ENCODE measurements at places on chromosomes 6 and 20.

DNA sequence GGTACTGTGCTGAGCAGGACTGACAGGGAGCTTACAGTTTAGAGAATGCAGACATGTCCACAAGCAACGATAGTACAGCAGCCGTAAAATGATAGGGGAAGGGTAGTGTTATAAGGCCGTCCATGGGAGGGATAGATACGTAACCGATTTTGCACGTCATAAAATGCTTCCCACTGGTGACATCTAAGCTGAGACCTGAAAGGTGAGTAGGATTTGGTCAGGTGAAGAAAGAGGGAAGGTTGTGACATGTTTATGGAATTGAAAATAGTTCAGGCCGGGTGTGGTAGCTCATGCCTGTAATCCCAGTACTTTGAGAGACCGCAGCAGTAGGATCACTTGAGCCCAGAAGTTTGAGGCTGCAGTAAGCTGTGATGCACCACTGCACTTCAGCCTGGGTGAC lies 25.6 kb downstream of the SNX9 start:
- DNase-seq = no peak

- DNase-seq = no peak
Measured at GRCh38 chr6:87197547-87197946, 42.2 kb downstream of the ZNF292 start.

DNA sequence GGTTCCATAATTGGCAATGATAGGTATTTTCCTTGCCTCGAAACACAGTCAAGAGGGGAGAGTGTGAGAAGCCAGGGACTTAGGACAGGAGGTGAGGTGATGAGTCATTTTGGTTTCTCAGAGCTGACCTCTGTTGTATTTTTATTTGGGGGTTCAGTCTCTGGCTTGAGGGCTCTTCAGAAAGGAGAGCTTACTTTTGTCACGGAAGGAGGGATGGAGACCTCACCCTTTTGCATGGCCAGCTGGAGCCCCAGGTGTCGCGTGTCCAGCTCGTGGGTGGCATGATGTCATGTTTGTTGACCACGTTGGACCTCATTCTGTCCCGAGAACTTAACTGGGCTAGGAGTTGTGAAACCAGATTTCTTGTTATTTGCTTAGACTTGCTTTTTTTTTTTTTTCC lies 293.9 kb downstream of the QKI start:
- no peak for DNase-seq

DNA sequence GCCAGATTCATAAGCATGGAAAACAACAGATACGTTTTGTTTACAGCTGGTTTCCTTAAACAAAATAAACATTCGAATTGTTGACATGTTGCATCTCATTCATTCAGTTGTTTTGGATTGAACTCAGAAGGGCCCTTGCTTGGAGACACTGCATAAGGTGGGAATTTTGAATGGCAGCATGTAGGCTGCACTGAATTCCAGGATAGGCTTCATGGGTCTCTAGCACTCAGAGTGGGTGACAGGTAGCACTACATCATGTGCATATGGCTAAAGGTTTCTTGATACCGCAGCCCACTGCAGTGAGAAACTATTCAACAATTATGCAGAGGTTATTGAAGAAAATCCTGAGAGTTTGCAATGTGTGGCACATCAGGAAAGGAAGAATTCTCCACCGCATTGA lies 1.6 kb downstream of the BEND6 start:
- no peak for DNase-seq

DNA sequence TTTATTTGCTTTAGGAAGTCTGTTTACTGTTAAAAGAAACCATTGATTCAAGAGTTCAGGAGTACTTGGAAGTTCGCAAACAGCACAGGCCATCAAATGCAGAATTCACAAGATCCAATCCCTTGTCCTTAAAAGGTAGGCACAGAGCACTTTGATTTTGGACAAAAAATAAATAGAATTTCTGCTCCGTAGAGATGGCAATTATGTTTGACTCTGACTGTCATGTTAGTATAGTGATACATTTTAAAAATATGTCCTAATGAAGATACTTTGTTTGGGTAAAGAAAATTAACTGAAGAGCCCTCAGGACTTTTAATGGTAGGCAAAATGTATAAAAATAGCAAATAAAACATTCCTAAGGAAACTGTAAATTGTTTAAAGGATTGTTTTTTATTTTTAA lies 113.1 kb downstream of the JAG1 start:
- DNase-seq = no peak

GRCh38 chr6:140319209-140319608 lies 944.8 kb upstream of the CITED2 start:
- DNase-seq = peak; percentile 7

DNA sequence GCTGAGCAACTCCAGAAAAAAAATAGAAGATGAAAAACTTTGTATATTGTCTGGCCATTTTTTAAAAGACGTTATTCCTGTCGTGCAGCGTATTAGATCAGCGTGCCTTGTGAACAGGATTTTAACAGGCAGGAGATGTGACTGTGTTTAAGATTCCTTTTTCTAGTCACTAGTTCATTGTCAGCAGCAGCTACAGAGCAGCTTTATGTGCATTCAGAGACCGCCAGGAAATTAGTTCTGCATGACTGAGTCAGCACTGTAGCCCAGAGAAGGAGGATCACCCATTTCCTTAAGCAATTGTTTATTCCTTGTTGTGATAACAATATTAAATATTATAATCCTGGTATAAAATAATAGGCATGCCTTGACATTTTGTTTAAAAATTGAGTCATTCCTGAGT lies 75.4 kb upstream of the ADGRB3 start:
- DNase-seq = no peak

- no peak for DNase-seq
Measured at GRCh38 chr6:1387876-1388629, 1.3 kb upstream of the FOXF2 start.

DNA sequence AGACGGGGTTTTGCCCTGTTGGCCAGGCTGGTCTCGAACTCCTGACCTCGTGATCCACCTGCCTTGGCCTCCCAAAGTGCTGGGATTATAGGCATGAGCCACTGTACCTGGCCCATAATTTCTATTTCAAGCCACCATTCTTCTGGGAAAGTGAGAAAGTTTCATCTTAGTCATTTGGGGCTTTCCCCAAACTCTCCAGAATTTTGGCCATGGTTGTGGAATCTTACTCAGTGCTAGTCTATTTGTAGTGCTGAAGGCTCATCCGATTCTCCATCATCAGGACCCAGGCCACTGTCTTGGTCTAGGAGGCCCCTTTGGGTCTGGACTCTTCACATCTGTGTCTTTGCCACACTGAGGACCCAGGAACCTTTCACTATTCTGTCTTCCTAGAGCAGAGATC lies 164.9 kb downstream of the EYA2 start:
- no peak for DNase-seq

DNA sequence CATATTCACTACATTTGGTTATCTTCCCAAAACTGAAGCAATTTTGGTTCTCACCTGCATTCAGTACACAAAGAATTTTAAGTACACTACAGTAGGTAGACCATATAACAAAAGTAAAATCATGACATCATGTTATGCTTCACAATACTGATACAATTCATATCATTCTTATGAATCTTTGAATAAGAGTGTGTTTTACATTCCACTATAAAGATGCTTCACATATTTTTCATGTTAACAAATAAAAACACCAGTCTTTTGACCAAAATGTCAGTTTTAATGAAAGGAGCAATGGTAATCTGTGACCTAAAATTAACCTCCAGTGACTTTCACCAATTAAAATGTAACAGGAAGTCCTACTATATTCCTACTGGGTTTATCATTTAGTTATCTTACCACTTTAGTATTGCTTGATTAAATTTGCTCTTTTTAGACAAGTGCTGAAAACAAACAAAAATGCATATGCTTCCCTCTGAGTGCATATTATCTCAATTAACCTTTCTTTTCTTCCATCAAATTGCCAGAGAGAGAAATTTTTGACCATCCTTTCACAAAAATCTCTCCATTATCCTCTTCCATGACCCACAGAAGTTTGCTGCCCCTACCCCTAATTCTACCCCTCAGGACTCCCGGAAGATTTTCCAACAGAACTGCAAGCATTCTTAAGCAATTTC lies 49.3 kb downstream of the PHIP start:
- no peak for DNase-seq

DNA sequence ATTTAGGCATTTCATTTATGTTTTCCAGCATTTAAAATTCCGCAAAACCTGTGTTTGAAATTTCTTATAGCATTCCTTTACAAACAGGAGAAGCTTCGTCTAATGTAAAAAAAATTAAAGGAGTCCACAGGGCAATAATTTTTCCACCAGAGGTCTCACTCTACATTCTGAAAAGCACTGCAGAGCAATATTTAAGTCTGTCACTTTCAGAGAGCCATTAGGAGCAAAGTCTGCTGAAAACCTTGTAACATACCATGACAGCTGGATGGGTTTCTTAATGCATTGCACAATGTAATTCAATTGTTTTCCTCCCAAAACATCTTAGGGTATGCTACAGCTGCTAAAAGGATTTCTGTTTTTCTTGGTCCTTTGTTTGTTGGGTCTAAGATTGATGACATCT lies 18.0 kb downstream of the BAG2 start:
- DNase-seq = no peak

GRCh38 chr20:62872184-62872847 lies 10.7 kb upstream of the TCFL5 start:
- no peak for DNase-seq

DNA sequence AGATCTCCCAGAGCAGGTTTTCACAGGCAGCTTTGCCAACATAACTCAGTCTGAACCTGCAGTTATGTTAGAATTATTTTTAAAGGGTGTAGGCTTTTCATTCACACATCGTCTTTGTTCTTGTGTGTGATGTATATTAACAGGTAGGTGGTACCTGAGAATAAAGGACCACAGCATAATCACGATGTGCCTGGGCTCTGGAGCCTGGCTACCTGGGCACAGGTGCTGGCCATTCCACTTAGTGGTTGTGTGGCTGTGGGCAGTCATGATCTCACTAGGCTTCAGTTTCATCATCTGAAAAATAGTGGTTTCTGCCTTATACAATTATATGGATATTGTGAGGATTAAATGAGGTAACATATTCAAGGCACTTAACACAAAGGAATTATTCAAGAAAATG lies 6.4 kb downstream of the CD109 start:
- no peak for DNase-seq

DNA sequence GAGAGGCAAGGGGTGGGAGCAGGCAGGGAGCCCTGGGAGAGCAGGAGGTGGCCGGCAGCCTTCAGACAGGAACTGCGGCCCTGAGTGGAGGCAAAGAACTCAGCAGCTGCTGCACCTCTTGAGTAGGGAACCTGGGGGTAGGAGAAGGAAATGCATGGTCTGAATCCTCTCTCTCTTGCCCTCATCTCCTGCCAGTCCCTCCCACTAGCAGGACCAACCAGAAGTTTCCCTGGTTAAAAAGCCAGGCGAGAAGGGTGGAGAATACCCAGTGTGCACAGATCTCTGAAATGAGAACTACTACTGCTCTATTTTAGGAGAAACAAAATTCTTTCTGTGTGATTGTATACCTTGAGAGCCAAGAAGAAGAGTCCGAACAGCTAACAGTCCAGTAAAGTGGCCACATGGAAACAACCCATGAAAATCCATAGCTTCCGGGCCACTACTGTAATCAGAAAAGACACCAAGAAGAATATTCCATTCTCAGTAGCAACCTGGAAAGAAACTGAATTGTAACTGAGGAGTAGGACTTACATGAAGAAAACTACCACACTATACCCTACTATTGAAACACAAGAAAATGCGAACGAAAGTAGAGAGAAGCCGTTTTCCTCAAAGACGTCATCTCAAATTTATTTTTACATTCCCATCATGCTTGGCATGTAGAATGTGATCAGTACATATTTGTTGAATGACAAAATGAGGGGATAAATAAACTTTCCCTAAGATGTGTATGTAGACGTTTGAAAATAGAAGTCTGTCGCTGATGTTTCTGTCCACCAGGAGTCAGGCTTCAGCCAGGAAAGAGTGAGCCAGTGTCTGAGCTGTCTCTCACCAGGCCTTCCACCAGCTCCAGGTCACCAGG lies 25.6 kb downstream of the WRNIP1 start:
- DNase-seq = peak; percentile 81

DNA sequence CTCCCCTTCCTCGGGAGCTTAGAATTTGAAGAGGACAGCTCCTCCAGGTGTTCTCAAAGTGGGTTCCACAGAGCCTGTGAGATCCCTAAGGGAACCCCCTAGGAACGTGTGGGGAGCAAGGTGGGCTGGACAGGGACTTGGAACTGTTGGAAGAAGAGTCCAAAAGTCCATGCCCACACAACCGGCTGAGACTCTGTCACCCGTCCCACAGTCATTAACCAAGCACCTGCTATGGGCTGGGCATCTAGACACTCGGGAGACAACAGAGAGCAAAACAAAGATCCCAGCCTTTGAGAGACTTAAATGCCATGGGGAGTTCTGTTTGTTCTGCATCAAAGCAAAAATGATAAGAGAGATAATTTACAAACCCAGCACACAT lies 51.9 kb upstream of the SAYSD1 start:
- no peak for DNase-seq

DNA sequence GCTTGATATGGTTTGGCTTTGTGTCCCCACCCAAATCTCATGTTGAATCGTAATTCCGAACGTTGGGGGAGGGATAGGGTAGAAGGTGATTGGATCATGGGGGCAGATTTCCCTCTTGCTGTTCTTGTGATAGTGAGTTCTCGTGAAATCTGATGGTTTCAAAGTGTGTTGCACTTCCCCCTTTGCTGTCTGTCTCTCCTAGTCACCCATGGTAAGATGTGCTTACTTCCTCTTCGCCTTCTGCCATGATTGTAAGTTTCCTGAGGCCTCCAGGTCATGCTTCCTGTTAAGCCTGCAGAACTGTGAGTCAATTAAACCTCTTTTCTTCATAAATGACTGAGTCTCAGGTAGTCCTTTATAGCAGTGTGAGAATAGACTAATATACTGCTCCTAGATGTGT lies 19.9 kb downstream of the PFDN4 start:
- no peak for DNase-seq

GRCh38 chr6:20533746-20534294 lies 437 bp upstream of the CDKAL1 start:
- DNase-seq = no peak

DNA sequence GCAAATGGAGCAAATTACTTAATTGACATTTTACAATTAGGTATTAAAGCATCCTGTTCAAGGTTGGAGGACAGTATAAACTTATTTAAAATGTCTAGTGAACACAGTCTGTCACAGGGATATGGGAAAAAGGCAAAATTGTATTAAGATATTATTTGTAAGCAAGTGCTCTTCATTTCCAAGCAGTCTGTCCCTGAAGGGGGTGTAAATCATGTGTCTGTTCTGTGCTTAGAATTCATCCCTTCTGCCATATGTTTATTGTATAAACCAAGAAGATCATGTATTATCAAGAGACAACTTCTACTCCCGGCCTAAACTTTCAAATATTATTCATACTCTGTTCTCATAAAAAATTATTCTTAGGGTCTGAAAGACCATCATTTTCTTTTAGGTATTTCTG lies 144.8 kb downstream of the BCKDHB start:
- DNase-seq = no peak

- DNase-seq = no peak
Measured at GRCh38 chr6:133198725-133199124, 42.4 kb upstream of the EYA4 start.

GRCh38 chr6:12270551-12271230 lies 19.5 kb upstream of the EDN1 start:
- DNase-seq = no peak

GRCh38 chr20:57480444-57481160 lies 44.3 kb downstream of the CTCFL start:
- DNase-seq = no peak

GRCh38 chr6:167056370-167056769 lies 57.2 kb downstream of the CEP43 start:
- DNase-seq = no peak

GRCh38 chr6:13767121-13767808 lies 47.1 kb downstream of the MCUR1 start:
- no peak for DNase-seq

All from kidney capillary endothelial cell (primary cell).